ENCODE measurements at places on chromosomes 12 and 14. TPM values are rescaled to one million over a fixed set of nuclear protein-coding genes. Genes with fewer than 3 reads are reported as not detected.

SCN8A gene
- 3.1 TPM for total RNA-seq

KSR2 gene
- total RNA-seq: 0.29 TPM

KRT78 gene
- total RNA-seq: not detected

SERPINA9 gene
- not detected for total RNA-seq

CHMP4A gene
- 92.8 TPM for total RNA-seq

AQP5 gene
- not detected for total RNA-seq

WNT1 gene
- not detected for total RNA-seq

HOXC13 gene
- not detected for total RNA-seq

EPYC gene
- not detected for total RNA-seq

Measured in kidney epithelial cell (primary cell).